Aorta (tissue), 5 donors: ENCODE measurements at places on chromosomes 3 and 15. TPM values are rescaled to one million over a fixed set of nuclear protein-coding genes. Genes with fewer than 3 reads are reported as not detected.

CHDH gene
- total RNA-seq = 1.1 TPM

SAMMSON gene
- 25.6 TPM for total RNA-seq

USP3 gene
- 46.9 TPM for total RNA-seq

ARL6IP5 gene
- 205 TPM for total RNA-seq

DNAJB11 gene
- total RNA-seq = 47.0 TPM

IGSF11 gene
- total RNA-seq = 0.75 TPM

DNA sequence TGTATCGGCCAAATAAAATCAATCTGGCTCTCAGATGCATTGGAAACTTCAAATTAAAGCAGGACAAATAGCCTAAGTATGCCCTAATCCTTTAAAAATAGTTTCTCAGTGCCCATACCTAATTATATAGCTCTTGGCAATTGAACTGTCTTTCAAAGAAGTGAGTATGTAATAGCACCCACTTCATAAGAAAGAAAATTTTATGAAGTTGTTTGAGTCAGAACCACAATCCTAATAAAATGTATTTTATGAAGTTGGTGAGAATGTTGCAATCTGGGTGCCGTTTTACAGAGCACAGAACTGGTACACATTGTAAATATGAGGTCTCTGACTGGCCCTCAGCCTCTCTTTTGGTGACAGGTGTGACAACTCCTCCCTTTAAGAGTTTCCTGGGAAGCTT, 45.4 kb downstream of the EPHB1 start:
- no peak for DNase-seq

GRCh38 chr15:99296386-99296785, 45.1 kb downstream of the LRRC28 start:
- no peak for DNase-seq

- no peak for DNase-seq
These were observed 87.1 kb downstream of the ANO10 start for GRCh38 chr3:43534675-43535074.

DNA sequence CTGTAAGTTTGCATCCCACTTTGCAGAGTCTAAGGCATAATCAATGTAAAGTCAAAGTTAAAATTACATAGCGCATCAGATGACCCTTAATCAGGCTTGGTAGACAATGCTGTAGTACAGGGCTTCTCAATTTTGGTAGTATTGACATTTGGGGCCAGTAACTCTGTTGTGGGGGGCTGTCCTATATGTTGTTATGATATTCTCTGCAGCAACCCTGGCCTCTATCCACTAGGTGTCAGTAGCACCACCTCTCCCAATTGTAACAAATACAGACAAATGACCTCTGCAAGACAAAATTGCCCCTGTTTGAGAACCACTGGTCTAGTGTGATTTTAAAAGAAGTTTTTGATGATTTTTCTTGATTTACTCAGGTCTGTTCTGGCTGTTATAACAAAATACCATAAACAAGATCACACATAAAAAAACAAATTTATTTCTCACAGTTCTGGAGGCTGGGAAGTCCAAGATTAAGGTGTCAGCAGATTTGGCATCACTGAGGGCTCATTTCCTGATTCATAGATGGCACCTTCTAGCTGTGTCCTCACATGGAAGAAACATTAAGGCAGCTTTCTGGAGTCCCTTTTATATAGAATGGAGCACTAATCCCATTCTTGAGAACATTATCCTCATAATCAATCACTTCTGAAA, 37.6 kb upstream of the SLC9A9 start:
- no peak for DNase-seq

DNA sequence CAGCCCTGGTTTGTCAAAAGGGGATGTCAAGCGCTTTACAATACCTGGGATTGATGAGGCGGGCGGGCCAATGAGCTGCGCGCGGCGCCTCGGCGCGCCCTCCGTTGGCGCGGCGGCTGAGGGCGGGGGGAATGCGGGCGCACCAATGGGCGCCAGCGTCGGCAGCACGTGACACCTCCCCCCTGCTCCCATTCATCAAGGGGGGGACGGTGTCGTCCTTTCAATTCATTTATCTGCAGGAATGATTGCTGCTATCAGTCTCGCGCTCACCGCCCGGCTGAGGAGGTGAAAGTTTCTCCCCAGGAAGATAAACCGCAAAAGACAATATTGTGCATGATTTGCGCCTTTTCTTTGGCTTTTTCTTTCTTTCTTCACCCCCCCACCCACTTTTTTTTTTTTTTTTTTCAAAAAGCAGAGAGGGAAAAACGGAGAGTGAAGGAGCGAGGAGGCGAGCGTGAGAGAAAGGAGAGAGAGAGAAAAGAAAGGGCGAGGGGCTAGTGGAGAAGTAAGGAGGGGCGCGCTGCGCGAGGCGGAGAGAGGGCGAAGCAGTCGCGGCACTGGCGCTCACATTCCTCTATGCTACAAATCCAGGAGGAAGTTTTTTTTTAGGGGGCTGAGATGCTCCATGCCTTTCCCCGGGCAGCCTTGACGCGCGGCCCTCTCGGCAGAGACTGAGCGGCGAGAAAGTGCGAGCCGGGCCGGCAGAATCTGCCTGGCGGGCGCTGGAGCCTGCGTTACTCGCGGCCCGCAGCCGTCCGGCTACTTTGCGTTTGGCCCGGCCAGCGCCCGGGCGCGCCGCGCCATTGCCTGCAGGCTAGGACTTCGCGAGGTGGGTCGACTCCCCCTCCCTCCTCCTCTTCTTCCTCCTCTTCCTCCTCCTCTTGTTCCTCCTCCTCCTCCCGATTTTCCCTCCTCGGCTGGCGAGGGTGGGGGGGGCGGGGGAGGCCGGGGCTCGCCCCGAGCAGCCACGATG, at the start of gene ZIC1:
Gene ZIC1, plus strand, starts transcription at position 223 of the 973 bp plus-strand sequence. Its CDS starts 748 bp downstream, at position 971.
- DNase-seq = no peak

- DNase-seq = no peak
These were observed 78.3 kb downstream of the RSL24D1 start for GRCh38 chr15:55118344-55118870.

- no peak for DNase-seq
These were observed 760.1 kb upstream of the CFAP20DC start for GRCh38 chr3:59809710-59810444.

GRCh38 chr3:46734773-46735172, 17.1 kb upstream of the PRSS50 start:
- peak; percentile 23 for DNase-seq

DNA sequence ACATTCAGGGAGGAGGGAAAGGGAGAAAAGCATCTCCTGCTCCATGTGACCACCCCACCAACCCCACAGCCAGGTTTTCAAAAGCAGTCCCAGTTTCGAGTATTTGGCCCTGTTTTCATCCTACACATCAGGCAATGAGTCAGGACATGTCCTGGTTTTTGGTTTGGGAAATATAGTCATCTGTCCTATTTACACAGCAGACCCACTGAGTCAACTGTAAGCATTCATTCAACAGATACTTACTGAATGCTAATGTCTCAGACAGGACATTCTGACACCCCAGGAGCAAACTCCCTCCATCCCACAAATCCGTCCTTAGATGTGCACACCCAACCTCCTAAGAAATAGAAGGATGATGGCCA, 32.9 kb downstream of the IGDCC3 start:
- no peak for DNase-seq

- DNase-seq = no peak
These were observed 70.1 kb downstream of the CLDN11 start for GRCh38 chr3:170488802-170489201.

DNA sequence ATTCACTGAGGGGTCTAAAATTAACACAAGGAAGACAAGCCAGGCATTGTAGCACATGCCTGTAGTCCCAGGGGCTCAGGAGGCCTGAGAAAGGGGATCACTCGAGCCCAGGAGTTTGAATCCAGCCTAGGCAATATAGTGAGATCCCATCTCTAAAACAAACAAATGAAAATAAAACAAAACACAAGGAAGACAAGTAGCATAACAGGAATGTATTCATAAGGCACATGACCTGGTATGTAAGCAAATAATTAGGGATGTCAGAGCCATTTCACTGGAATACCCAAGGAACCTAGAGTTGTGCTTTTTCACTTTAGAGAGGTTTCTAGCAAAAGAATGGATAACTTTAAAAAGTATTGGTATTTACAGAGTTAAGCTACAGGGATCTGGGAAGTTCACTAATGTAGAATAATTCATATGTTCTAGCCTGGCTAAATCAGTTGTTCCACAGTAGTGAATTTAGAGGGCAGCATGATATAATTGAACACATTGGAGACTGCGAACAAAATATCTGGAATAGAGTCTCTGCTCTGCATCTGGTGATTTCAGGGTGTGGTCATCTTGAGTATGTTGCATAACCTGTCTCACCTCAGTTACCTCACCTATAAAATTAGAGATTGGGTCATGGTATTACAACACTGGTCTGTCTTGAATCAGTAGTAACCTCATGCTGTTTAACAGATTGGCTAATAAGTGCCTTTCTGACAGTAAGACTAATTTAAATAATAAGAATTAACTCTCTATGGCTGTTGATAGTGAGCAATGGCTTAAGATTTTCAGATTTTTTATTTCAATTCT, 9.3 kb downstream of the GRAMD1C start:
- no peak for DNase-seq

GRCh38 chr3:58386626-58387365, 46.8 kb downstream of the PDHB start:
- DNase-seq = peak; percentile 57

- DNase-seq = no peak
These were observed 472.6 kb upstream of the NECTIN3 start for GRCh38 chr3:110598847-110599490.

DNA sequence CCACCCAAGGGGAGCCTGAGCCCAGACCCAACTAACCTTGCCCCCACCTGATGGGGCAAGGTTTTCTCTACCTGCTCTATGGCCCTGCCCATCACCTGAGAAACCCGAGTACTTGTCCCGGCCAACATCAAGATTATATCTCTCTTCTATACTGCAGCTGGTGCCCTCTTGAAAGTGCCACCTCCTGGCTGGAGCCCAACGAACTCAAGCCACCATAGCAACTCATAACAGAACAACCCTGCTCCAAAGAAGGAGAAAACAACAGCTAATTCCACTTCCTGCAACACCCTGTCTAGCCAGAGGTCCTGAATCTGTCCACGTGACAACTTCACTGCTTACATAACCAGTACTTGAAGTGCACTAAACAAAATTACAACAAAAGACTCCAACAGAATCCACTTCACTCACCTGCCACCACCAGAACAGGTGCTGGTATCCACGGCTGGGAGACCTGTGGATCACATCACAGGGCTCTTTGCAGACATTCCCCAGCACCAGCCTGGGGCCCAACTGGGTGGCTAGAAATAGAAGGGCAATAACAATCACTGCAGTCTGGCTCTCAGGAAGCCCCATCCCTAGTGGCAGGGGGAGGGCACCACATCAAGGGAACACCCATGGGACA, 49.2 kb downstream of the PIERCE2 start:
- DNase-seq = no peak

GRCh38 chr3:32856355-32856889, 38.6 kb downstream of the TRIM71 start:
- DNase-seq = no peak

DNA sequence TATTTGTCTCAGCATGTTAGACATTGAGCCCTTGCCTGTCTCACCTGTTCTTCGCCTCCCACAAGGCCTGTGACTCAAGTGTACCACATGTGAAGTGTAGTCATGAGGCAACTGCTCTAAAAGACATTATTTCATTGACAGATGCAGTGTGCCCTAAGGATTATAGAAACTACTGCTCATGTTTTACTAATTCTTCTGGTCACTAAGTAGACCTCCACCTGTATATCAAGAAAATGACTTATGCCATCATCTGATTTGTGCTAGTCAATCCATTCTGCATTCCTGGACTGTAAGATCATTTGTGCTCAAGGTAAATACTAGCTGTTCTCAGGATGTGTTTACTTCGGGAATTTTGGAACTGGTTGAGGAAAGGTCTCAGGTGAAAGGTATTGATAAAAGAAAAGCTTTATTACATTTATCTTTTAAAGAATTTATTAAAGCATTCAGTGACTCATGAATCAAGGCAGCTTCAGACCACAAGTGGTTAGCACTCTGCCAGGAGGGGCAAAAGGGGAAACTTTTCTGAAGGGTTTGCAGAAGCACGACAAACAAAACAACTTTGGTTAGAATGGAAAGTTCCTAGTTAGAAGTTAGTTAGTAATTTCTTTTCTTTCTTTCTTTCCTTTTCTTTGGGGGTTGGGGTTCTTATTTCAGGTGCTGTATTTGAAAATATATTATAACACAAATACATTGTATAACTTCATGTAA, 465.3 kb upstream of the CBLB start:
- no peak for DNase-seq

DNA sequence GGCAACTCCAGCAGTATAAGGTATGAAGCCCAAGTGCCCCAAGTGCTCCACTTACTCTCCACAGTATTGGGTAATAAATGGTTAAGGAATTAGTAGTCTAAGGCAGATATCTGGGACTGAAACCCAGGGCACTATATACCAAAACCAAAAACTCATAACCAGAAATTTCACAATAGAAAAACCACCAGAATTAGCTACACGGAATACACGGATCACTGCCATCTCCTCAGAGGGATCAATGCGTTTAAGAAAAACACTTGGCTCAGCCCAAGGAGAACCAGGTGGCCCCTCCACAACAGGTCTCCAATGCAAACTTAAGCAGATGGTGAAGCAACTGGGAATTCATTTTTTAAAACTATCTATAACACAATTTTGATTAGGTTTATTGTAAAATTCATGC, 83.6 kb downstream of the FAIM start:
- no peak for DNase-seq

- no peak for DNase-seq
These were observed 494 bp downstream of the GCSAM start for GRCh38 chr3:112132554-112132953.

DNA sequence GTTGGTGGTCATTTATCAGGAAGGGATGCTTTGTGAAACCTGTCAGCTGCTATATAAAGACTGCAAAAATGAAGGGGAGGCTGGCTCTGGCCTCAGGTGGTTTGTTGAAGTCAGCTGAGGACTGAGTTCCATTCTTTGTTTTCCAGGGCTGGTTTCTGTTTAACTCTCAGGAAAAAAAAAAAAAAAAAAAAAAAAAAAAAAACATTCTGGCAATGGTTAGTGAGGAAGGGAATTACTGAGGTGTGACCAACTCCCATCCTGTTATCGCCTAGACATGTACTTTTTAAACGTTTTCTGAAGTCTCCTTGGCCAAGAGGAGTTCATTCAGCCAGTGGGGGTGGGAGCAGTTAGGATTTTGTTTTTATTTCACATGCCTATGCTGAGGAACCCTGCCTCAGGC, 316.3 kb downstream of the OXSM start:
- DNase-seq = no peak

DNA sequence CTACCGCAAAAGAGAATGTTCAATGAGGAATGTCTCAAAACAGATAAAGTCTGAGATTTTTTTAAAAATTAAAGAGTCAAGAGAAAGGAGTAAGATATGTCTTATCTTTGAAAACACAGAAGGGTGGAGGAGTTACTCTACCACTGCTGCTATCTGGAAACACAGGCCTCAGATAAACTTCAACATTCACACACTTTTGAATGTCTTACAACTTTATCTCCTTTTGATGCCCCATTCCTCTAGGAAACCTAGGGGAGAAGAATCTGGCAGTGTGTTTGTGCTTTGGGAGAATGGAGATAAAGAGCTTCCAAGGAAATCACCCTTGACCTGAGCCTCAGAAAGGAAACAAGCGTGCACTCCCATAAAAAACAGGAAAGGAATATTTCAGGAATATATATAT, 468.2 kb downstream of the PLOD2 start:
- DNase-seq = no peak

- no peak for DNase-seq
These were observed 6.7 kb downstream of the CGNL1 start for GRCh38 chr15:57382969-57383368.
